Activated CD8-positive, alpha-beta memory T cell treated with anti-CD3 and anti-CD28 coated beads for 1 hour (primary cell): ENCODE measurements at places on chromosomes 11 and 22.

DNA sequence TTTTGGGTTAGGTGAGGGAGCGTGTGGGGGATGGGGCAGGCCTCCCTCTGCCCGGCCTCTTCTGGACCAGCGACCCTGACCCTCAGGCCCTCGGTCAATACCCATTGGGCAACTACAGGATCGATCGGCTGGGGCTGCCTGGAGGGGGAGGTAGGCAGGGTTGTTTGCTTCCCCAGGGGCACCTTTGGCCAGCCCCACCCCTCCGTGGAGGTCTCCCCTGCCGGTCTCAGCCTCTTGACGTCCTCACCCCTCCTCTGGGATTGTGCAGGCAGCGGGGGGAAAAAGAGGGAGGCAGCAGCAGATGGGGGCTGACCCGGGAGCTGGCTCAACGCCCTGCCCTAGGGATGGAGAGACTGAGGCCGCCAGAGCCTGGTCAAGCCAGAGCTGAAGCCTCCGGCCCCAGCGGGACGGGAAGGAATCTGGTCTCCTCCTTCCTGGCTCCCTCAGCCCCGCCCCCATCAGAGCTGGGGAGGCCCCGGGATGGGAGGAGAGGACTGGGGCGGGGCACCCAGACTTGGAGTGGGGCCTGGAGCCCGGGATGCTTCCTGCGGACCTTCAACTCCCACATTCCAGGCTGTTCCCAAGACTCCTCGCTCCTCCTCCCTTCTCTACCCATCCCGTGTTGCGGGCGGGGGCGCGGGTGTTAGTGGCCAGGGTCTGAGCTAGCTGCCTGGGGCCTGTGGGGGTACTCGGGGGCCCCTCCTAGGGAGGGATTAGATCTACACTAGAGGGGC, 14.4 kb upstream of the CDC42EP1 start:
- DNase-seq: no peak

DNA sequence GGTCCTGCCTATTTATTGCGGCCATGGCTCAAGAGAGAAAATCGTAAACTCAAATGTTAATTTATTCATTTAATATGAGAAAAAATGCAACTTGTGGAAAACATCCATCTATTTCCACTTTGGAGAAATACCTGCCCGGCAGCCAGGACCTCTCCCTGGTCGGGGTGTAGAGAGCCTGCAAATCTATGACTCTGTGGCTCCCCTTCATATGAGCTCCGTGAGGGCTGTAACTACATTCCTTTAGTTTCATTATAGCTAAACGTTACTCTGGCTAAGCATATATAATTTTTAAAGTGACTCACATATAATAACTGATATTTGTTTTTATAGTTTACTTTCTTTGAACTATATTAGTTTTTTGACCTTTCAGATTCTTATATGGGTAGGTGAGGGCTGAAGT, 857.8 kb upstream of the FAT3 start:
- no peak for DNase-seq

GRCh38 chr11:90219438-90219837, 3.4 kb downstream of the CHORDC1 start:
- DNase-seq: no peak

- DNase-seq: no peak
Observed at GRCh38 chr11:49424136-49424535, 215.7 kb upstream of the FOLH1 start.

DNA sequence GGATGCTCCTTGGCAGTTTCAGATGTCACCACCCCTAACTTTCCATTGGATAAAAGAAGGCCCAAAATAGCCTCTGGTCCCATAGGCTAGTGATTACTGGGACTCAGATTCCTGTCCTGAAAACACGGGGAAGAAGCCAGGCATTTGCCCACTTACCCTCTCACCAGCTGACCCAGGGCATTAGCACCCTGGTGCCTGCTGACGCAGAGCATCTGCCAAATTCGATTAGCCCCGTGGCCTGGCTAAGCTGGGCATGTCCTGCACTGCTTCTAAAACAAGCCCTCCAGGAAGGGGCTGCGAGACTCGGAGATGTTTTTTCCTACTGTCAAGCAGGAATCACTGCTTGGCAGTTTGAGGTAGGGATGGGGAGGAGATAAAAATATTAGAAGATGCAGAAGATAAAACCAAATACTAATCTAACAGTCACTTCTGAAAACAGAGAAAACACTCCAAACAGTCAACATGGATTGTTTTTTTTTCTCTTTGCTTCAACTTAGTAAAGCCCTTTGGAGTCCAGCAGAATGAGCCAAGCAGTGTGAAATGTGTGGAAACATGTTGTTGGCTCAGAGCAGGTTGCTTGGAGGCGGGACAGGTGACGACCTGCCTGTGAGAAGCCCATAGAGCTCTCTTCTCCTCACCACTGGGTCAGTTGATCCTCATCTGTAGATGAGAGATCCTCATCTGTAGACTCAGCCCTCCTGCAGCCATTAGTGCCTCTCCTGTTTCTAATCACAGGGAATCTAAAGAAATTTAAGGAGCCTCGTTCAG, 54.0 kb downstream of the BDNF start:
- no peak for DNase-seq

GRCh38 chr11:76415073-76415472, 29.7 kb upstream of the EMSY start:
- DNase-seq: no peak

- DNase-seq: no peak
Observed at GRCh38 chr11:64238999-64239398, 1.9 kb upstream of the FKBP2 start.

GRCh38 chr22:37672920-37673455, 2.4 kb upstream of the LGALS1 start:
- DNase-seq: no peak

GRCh38 chr22:29750559-29751538, 16.0 kb downstream of the ZMAT5 start:
- no peak for DNase-seq

- no peak for DNase-seq
Observed at GRCh38 chr11:42972741-42973140, 339.1 kb upstream of the API5 start.

GRCh38 chr22:45072322-45072903, 62.6 kb upstream of the PHF21B start:
- DNase-seq: no peak

DNA sequence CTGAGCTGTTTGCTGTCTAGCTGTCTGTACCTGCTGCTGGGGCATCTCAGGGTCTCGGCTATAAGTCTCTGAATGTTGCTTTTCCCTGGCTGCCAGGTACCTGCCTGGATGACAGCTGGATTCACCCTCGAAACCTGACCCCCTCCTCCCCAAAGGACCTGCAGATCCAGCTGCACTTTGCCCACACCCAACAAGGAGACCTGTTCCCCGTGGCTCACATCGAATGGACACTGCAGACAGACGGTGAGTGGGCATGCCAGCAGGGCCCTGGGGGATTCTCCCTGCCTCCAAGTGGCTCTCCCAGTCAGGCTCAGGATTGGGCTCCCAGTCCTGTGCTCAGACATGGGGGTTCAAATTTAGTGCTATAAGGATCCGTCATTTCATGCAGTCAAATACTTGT, 12.9 kb downstream of the IL17RA start:
- no peak for DNase-seq

- DNase-seq: no peak
Observed at GRCh38 chr22:46504584-46504983, 32.8 kb downstream of the CELSR1 start.

DNA sequence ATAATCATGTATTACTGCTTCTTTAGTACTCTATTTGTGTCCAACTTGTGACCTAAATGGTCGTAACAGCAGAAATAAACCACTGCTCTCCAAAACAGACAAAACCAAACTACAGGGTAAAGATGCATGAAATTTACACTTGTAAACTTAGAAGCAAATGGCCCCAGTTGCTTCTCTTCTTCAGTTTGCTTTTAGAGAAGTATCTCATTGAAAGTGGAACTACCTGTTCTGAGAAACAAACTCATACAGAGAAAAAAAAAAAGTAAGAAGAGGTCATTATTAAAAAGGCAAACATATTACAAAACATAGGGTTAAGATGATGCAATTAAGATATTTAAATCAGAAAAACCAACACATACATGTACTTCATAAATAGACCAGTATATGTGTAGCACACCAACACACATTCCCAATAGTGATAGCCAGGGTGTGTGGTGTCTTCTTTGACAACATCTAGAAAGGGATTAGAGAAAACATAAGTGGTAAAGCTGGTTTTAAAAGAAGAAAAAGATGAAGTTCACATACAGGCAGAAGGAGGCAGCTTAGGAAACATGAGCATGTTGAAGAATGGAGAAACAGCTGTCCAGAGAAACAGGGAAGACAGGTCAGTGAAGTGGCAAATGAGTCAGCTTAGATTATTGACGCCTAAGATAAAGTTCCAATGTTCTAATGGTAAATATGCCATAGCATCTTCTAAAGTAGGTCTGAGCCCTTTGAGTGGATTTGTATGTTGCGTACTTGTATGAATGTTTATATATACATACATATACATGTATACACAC, 844.7 kb upstream of the CCDC90B start:
- DNase-seq: no peak

DNA sequence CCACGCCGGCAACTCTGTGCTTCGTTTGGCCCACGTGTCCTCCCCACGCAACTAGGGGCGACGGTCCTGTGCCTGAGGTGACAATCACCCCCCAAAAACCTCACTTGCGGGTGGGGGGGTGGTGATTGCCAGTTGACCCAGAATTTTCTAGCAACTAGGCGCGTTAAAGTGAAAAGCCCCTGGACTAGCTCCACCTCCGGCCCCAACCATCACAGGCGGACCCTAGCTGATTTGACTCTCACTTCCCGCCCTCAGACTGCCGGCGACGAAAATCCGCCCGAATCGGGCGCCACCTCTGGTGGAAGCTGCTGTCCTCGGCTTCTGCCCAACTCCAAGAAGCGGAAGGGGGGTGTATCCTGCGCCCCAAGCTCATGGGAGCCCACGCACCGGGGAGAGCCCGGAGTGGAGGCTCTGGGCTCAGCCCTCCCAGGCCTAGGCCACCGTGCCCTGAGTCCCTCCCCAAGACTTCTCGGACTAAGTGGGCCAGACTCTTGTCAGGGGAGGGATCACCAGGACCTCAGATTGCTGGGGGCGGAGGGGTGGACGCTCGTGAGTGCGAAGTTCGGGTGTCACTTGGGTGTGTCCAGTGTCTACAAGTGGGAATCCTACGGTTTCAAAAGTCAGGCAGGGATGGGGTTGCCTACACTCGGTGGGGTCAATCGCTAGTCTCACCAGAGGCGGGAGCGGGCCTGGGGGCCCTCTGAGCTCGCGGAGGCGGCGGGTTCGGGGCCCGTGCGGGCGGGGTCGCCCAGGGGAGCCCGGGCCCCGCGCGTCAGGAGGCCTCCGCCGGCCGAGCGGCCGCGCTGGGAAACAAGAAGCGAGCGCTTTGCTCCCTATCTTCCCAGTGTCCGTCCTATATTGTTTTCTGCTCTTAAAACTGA, 12.3 kb downstream of the PAX6 start:
- no peak for DNase-seq

DNA sequence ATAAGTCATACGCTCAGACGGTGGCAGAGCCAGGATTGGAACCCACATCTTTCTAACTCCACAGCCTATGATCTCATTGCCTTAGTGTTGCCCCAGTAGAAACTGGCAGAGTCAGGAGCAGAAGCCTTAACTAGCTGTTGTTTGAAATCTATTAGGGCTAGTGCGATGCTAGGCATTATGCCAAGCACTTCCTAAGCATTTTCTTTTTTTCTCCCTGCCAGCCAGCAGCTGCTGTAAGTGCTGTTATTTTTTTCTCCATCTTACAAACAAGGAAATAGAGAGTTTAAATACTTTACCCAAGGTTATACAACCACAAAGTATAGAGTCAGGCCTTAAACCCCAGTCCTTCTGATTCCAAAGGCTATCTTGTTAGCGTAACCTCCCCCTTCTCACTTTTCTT, 161.0 kb upstream of the SORL1-AS1 start:
- DNase-seq: no peak

DNA sequence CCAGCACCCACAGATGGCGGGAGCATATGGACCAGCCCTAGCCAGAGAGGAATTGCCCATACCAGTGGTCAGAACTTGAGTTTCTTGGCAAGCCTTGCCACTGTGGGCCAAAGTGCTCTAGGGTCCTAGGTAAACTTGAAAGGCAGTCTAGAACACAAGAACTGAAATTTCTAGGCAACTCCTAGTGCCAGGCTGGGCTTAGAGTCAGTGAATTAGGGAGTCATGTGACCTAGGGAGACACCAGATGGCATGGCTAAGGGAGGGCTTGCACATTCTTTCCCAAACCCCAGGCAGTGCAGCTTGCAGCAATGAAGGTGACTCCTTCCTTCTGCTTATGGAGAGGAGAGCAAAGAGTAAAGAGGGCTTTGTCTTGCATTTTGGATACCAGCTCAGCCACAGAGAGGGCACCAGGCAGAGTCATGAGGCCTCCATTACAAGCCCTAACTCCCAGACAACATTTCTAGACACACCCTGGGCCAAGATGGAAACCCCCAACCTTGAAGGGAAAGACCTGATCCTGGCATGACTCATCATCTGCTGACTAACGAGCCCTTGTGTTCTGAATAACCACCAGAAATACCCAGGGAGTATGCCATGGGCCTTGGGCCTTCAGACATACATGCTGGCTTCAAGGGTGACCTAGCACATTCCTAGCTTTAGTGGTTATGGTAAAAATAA, 19.2 kb upstream of the OR56A3 start:
- DNase-seq: no peak
